ENCODE measurements at places on chromosomes 13 and 19.

GRCh38 chr19:52622261-52622660, 15.9 kb downstream of the ZNF83 start:
- no peak for DNase-seq

GRCh38 chr13:76654263-76654662, 231.9 kb downstream of the KCTD12 start:
- DNase-seq, result no peak

DNA sequence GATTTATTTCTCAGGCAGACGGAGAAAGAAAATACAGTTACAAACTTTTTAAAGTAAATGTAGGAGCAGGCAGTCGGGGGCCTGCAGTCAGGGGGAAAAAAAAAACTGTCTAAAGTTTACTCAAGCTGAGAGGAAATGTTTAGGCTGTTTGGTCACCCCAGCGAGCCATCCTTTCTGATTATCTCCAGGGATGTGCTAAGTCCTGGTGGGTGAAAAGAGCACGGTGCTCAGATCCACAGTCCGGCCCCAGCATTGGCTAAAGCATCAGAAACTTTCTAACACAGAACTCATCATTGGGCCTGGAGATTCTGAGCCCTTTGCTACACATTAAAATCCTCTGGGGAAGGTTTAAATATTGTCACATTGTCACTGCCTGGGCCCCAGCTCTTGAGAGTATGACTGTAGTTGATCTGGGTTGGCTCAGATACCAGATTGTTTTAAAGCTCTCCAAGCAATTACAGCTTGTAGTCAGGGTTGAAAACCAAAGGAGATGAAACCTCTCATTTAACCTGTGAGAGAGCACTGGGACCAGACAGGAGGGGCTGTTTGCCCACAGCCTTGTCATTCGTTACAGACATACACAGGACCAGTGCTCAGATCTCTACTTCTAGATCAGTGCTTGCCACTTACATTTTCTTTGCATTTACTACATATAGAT, 131.1 kb upstream of the HTR2A start:
- no peak for DNase-seq

GRCh38 chr19:47742634-47743033, 2.7 kb upstream of the NOP53 start:
- no peak for DNase-seq

DNA sequence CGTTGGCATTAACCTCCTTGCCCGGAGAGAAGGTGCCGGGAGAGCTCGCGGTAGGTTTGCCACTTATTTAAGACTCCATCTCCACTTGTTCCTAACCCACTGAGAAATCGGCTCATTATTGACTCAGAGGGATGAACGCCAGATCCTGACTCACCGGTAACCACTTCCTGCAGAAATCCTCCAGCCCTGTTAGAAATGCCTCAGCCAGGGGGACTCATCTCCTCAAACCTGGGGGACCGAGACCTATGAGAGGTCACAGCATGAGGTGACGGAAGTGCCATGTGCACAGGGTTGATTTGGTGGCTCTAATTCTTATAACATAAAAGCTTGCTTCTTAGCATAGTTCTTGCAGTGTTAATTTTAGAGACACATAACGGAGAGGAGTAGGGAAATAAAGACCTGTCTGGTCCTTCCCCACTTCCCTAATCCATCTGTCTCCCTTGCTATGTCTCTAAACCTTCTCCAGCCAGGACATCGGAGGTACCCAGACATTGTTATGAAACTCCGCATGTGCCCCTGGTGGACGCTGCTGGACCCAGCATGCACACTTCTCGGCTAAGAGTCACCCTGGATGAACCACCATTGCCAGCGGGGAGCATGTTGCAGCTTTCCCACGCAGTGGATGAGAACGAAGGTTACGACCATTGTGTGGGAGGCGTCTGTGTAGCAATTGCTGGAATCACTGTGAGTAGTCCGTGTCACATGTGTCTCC, 158.9 kb downstream of the EFNB2 start:
- no peak for DNase-seq

DNA sequence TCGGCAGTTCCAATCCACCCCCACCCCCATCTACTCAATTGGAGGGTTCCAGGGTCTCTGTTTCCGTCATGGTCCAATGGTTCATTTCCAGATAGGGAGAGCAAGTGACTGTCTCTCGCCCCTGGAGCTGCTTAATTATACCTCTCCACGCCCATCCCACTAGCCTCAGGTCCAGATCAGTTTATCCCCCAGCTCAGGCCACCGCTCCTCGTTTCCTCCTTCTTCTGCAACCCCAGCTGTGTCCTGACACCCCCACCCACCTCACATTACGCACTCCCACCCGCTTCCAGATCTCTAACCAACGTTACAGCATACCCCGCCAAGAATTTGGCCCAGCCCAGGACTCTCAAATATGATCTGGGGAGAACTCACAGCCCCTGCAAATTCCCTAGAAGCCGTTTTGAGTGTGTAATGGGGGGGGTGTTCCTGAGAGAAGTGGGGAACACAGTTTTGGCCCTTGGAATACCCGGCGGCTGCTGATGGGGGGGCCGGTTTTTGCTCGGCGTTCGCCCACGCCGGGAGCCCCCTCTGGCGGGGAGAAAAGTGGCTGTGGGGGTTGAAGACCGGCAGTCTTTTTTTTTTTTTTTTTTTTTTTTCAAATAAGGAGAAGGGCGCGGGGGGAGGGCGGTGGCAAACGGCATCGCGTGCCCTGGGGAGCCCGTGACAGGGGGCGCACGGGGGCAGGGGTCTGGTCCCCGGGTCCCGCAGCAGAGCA, 1.7 kb upstream of the PDE4A start:
- no peak for DNase-seq

DNA sequence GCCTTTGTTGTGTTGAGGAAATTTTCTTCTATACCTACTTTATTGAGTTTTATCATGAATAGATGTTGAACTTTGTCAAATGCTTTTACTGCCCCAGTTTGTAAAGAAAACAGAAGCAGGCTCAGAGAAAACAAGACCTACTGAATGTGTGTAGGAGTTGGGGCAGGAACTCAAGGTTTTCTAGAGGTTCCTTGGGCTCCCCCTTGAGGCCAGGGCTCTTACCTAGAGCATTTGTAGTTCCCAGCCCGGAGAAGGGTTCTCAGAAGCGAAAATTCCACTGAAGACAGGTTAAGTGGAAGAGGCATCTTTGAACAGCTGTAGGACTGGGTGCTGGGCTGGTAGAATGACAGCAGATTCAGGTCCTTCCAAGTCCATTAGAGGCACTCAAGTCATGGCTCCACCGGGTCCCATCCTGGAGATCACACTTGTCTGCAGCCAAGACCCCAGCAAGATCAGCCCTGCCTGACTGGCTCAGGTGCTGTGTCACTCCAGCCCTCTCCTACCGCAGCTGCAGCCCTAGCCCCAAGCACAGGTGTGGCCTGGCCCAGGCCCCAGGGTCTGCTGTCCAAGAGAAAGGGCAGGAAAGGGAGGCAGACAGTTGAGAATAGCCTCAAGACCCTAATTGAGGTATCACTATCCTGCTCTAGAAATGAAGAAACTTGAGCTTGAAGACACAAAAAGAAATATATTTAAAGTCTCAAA, 425.5 kb downstream of the PCDH20 start:
- DNase-seq, result no peak

GRCh38 chr13:99132295-99132835, 68.3 kb upstream of the UBAC2 start:
- DNase-seq, result no peak

- no peak for DNase-seq
Observed at GRCh38 chr13:48393698-48394085, 19.2 kb downstream of the LPAR6 start.

GRCh38 chr19:19122902-19123301, 15.4 kb downstream of the TMEM161A start:
- DNase-seq, result no peak

GRCh38 chr19:40688309-40688708, 2.1 kb downstream of the NUMBL start:
- DNase-seq, result no peak

GRCh38 chr19:18396471-18397241, 766 bp downstream of the LRRC25 start:
- no peak for DNase-seq

GRCh38 chr13:29861694-29862110, 11.3 kb upstream of the UBL3 start:
- DNase-seq, result no peak

- no peak for DNase-seq
Observed at GRCh38 chr13:31213651-31214289, 14.0 kb downstream of the B3GLCT start.

DNA sequence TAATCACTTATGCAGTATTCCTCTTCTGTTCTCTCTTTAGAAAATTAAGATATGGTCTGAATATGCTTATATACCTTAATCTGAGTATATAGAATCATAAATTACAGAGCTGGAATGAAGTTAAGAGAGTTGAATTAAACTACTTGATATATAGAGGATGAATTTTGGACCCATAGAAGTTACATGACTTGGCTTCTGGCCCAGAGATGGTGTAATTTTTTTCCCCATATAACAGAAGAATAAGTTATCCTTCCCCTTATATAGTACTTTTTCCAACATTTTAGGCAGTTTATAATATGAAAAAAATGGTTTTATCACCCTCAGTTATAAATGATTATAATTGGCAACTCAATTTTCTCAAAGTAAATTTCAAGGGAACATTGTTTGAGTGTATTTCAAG, 616.3 kb downstream of the TBC1D4 start:
- no peak for DNase-seq

DNA sequence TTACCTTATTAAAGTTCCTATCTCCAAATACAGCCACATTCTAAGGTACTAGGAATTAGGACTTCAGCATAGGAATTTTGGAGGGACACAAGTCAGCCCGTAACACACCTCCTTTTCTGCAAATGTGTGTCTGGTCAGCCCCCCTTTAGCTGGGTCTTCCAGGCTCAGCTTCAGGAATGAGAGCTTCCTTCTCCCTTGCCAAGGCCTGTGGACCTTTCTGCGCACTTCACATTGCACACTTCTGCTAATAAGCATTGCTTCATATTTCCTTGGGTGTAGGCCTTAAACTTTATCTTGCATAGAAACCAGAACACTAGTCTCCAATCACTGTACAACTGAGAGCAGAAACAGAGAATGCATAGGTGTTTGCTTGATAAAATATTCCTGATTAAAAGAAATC, 4.5 kb upstream of the STK24 start:
- DNase-seq, result no peak

DNA sequence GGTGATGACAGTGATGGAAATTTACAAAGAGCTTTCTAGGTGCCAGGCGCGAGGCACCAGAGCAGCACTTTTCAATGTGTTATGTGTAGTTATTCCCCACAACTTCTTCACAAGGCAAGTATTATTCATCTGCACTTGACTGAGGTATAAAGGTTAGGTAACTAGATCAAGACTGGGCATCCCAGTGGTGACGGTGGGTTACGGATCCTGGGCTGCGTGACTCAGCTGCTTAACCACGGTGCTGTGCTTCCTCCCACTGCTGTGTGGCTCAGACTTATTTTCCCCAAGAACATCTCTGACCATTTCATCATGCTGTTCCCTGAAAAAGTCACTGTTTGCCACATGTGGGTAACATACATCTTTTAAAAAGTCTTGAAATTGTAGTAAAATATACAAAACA, 19.3 kb downstream of the EDDM13 start:
- no peak for DNase-seq

- DNase-seq, result no peak
Observed at GRCh38 chr19:33767898-33768413, 28.7 kb upstream of the KCTD15 start.

GRCh38 chr13:39892721-39893685, 237.5 kb downstream of the COG6 start:
- no peak for DNase-seq

DNA sequence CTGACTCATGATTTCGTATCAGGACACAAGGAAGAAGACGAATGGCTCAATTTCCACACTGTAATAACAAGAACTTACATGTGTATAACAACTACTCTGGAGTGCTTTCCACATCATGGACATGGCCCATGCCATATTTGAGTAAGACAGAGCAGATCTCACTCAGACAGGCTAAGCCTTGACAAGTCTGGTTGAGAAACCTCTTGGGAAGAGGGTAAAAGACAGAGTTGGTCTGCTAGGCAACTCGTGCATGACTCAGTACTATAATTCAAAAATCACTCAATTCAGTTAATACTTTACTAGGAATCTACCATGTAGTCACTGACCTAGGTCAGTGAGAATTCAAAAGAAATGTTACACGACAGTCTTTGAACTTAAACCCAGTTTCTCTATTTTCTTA, 5.7 kb upstream of the THSD1 start:
- no peak for DNase-seq

DNA sequence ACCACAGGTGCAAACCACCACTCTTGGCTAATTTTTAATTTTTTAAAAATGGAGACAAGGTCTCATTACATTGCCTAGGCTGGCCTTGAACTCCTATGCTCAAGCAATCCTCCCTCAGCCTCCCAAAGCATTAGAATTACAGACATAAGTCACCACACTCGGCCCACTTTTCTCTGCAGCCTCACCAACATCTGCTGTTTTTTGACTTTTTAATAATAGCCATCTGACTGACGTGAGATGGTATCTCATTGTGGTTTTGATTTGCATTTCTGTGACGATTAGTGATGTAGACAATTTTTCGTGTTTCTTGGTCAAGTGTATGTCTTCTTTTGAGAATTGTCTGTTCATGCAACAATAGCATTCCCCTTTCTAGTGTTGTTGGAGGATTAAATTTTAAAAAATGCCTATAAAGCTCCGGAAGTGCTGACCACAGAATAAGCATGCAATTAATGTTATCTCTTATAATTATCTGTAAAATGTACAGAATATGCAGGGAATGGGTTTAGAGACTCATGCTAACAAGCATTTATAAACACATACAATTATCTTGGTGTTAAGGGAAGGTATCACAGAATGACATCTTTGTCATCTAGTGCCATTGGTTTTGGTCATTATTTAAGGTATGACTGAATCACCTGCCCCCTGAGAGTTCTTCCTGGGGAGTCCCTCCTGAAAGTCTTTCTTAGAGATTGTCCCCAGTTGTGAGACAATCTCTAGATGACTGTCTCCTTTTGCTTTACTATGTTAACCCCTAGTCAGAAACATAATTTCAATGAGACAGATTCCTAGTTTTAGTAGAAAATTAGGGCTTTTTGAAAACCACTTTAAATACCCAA, 118.5 kb upstream of the SERTM1 start:
- no peak for DNase-seq

- DNase-seq, result no peak
Observed at GRCh38 chr19:29603308-29603707, 2.8 kb upstream of the POP4 start.

DNA sequence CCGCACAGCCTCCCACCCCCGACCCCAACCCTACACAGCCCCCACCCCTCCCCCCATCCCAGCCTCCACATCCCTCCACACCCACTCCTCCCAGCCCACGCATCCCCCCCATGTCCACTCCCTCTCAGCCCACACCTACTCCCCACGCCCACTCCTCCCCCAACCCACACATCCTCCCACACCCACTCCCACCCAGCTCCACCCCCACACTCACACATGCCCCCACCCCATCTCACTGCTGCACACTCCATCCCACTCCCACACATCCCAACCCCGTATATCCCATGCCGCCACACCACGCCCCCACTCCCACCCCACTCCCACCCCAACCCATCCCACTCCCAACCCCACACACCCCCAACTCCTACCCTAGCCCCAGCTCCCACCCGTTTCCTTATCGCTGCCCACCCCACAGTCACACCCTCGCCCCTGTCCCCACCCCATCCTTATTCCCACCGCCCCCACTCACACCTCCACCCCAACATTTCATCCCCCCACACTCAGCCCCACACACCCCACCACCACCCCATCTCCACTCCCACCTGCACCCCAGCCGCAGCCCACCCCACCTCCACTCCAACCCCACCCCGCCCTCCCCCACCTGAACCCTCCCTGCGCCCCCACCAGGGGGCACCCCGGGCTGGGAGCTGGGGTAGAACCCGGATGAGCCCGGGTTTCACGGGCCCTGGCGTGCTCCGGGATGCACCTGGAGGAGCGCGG, 809 bp downstream of the TDRD12 start:
- no peak for DNase-seq
